ENCODE measurements at places on chromosomes 13 and 19.

- no peak for DNase-seq
These were observed 848.7 kb upstream of the MIR17HG start for GRCh38 chr13:90498816-90499215.

- DNase-seq: peak; percentile 50
These were observed 5.4 kb upstream of the CDC37 start for GRCh38 chr19:10408511-10409283.

GRCh38 chr19:20182222-20182785 lies 15.3 kb downstream of the ZNF486 start:
- DNase-seq: no peak

DNA sequence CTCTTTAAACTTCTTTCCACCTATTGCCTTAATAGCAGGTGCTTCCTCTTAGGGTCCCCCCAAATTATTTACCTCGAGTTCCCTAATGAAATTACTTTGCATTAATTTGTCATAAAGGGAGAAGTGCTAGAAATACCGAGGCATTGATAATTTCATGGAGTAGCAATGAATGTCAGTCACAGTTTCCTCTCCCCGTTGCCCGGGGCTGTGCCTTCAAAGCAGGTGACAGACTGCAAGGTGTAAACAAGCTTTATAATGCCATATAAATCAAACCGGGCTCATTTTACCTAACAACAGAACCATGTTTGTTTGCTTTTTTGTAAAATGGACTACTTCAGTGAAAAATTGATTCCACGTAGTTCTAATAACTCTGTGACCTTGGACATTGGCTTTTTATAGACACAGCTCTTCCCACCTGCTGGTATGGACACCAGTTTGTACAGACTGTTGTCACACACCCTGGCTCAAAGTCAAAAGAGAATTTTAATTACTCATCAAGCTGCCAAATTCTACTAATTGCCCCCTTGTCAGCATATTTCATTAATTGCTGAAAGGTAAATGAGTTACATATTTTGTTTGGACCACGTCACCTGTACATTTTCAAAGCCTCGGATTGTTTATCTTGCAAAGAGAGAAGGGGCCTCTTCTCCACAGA lies 171.1 kb downstream of the STK24 start:
- DNase-seq: no peak

DNA sequence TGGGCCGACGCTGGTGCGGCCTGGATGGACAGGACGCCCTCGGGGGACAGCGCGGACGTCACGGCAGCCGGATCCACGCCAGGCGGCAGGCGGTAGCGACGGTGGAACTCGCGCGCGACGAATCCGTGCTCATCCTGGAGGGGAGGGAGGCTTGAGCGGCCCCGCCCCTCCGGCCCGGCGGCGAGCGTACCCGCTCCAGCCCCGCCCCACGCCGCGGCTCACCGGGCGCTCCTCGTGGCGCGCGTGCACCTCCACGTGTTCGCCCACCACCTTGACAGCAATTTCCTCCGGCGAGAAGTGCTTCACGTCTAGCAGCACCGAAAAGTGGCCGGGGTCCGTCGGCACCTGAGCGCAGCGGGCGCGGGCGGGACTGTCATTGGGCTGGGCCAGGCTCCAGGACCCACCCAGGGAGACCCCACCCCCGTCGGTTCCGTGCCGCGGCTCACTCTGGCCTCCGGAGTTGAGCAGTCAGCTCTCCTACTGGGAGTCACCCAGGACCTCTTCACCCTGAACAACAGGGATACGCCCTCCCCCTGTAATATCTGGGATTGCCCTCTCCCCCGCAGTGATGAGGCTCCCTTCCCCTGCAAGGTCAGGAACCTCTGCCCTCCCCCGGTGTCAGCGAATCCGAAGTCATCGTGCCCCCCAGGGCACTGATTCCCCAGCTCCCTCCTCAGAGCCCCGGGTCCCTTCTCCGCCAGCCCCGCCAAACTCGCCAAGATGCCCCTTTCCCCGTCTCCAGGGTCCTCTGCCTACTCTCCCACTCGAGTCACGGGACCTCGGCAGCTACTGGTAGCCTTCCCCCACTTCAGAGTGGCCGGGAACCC lies 1.1 kb downstream of the HSPB6 start:
- DNase-seq: no peak

- no peak for DNase-seq
These were observed 12.1 kb upstream of the KLK14 start for GRCh38 chr19:51094696-51095279.

DNA sequence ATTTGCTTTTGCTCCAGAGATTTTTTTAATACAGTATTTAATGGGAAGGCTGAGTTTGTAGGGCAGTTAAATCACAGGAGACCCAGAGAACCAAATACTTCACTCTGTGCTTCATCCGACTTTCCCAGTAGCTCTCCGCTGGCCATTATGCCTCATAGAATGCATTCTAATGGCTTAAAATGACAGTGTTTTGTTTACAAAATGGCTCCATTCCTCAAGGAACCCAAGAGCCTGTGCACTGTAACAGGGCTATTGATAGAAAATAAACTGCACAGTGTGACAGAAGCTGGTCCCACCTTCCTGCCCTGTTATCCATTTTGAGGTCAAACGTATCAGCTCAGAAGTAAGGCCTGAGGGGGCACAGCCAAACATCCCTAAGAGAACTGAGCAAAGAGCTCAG lies 136.5 kb downstream of the RAP2A start:
- no peak for DNase-seq

Measured in central memory CD8-positive, alpha-beta T cell (primary cell).